ENCODE measurements at places on chromosomes 11 and 22.

DNA sequence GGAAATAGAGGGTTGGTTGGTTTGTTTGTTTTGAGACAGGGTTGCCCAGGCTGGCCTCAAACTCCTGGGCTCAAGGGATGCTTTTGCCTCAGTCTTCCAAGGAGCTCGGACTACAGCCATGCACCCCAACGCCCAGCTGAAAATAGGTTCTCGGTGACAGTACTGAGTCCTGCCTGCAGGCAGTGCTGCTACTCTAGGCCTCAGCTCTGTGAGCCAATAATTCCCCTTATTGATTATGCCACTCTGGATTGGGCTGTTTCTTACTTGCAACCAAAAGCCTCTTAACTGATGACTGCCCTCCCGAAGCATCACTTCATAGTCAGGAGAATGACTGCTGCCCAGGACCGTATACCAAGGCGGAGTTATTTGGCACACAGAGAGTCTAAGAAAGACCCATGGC lies 1.2 kb upstream of the C11orf16 start:
- no peak for DNase-seq

- DNase-seq, result no peak
Observed at GRCh38 chr22:49561338-49561737, 266.3 kb downstream of the BRD1 start.

DNA sequence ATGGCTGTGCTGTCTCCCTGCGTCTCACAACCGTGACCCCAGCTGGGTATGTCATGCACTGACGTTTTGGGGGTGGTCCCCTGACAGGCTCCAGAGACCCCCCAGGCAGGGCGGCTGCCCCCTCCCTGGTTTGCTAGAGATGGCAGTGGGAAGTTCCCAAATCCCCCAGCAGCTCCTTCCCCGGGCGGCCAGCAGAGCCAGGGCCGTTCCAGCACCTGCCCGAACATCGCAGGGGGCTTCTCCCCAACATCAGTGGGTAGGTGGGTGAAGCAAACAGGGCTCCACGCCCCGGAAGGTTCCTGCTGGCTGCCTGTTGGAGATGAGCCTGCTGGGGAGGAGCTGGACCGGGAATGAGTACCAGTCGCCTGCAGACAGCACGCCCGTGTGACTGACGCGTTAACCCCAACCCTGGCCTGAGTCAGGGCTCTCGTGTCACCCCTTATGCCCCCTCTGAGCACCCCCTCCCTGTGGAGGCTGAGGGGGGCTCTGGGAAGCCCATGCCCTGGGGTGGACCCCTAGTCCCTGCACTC lies 45.6 kb downstream of the GRAMD4 start:
- no peak for DNase-seq

- DNase-seq, result no peak
Observed at GRCh38 chr11:100646545-100646944, 40.5 kb upstream of the ARHGAP42 start.

GRCh38 chr11:128515086-128515485 lies 72.3 kb downstream of the ETS1 start:
- no peak for DNase-seq

GRCh38 chr11:120510406-120511115 lies 987 bp upstream of the GRIK4 start:
- DNase-seq, result no peak

GRCh38 chr22:44625981-44626687 lies 75.9 kb upstream of the PRR5 start:
- peak; percentile 48 for DNase-seq

DNA sequence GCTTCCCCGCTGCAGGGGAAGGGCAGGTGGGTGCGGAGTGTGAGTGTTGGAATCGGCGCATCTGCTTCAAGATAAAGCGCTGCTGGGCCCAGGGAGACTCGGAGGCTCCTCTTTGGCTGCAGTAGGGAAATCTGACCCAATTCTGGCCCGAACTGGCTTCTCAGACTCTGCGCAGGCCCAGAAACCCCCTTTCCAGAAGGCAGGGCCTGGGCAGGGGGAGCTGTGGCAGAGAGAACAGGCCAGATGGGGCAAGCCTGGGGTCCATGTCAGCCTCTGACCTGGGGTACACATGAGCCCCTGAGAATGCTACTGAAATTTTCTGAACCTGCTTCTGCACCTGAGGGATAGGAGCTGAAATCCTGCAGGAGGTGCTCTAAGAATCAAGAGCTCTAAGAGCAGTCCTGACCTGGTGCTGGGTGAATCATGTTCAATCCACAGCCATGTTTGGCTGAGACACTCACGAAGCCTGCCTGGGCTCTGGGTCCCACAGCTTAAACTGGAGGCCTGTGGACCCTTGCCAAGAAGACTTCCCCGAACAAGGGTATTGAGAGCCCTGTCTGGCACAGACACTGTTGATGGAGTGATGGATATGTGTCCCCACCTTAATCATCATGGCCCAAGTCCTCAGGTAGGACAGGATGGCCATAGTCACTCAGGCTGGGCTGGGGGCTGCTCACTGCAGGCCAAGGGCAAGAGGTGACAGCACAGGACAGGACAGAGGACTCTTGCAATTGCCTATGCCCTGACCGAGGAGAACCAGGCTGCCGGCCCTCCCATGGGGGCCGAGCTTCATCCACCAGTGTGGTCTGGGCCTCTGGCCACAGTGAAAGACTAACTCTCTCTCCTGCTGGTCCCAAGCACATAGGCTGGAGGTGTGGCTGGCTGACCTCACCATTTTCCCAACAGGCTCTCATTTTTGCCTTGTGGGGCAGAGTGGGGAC lies 6.9 kb downstream of the RAB3IL1 start:
- DNase-seq, result no peak

DNA sequence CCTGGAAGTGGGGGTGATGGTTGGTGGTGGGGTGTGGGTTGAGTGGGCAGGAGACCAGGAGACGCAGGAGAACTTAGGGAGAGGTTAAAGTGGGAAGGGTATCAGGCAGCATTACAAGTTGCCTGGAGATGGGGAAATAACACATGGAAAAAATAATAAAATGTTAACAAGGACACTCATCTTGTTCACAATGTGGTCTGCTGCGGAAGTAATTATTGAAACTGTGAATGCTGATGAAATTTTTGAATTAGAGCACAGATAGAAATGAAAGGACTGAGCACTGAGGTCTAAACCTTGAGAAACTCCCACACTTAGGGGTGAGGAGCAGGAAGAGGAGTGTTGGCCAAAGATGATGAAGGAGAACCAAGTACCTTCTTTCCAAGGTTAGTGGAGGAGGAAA lies 346.0 kb upstream of the PLET1 start:
- no peak for DNase-seq

- DNase-seq, result no peak
Observed at GRCh38 chr11:17887779-17888178, 125.1 kb downstream of the SERGEF start.

DNA sequence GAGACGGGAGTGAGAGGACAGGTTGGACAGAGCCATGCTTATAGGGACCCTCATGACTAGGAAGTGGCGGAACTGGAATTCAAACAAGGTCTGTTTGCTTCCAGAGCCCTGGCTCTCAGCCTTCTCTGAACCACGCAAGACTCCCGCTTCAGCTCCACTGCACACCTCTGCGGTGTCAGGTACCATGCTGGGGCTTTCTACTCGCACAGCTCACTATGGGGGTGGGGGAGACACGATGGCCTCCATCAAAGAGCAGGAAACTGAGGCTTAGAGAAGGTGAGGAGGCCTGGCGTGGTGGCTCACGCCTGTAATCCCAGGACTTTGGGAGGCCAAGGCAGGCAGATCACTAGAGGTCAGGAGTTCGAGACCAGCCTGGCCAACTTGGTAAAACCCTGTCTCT lies 14.2 kb downstream of the SUN2 start:
- no peak for DNase-seq

DNA sequence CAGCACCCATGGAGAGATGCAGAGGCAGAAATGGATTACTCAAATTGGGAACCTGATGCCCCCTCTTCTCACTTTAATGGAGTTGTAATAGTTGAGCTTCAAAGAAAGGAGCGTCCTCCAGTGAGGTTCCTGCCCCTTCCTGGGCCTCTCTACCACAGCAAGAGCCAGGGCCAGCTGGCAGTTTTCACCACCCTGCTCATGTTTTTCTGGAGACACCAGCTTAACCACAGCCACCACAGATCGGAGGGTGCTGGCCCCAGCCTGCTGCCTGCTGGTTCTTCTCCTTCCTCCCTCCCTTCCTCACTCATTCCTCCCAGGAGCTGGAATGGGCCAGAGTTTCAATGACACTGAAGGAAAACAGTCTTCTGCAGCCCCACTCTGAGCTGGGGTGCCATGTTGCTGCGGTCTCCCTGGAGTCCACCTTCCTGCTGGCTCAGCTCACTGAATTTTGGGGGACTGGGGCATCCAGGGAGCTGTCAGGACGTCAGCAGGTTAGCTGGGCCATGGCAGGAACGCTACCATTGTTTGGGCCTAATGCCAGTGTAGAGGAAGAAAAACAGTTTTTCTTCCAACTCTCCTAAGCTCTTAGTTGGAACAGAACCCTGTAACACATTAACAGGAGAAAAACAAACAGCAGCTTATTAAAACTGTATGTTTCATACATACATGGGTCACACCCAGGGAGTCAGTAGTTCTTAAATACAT lies 57.7 kb downstream of the TRAF6 start:
- DNase-seq, result no peak

DNA sequence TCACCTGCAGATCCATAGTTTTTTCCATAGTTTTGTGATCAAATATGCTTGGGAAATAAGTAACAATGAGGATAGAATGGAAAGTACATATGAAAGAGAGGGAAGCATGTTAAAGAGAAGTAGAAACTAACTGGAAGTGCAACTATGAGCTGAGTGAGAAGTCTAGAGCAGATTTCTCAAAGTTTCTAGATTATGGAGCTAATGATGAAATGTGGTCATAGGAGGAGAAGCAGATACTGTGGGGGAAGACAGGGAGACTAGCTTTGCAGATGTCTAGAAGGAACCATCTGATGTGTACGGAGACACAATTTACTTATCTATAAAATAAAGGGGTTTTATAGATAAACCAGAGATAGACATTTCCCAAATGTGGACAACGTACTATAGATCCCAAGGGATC lies 37.1 kb downstream of the RELT start:
- no peak for DNase-seq

GRCh38 chr11:746289-747157 lies 741 bp upstream of the TALDO1 start:
- DNase-seq, result peak; percentile 15

- no peak for DNase-seq
Observed at GRCh38 chr11:33630936-33631748, 69.5 kb downstream of the C11orf91 start.

DNA sequence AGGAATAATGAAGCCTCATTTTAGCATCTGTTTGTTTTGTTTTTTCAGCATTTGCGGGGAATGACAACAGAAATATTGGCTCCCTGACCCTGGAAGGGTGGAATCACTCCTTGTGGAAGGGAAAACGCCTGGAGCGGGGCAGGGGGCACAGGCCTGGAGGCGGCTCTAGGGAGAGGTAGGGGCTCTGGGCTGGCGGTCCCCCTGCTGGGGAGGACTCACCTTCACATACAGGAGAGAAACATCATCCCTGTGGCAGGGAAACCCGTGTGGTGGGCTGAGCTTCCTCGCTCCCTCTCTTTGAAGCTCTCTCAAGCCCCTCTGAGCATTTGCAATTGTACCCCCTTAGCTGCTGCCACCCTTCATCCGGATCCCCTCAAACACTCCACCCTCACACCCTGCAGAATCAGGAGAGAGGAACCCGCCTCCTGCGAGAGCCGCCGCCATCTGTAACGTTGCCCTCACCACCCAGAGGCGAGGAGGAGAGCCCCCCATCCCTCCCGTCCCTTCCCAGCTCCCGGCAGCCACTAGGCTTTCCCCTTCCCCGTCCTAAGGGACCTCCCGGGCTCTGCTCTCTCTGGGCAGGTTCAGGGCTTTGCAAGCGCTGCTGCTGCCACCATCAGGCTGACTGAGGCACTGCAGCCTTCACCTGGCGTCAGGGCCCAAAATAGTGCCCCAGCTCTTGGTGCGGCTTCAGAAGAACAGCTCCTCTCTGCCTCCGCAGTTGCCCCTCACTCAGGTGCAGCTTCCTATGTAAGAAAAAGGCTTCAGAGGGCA lies 10.4 kb downstream of the KIRREL3 start:
- DNase-seq, result peak; percentile 83

DNA sequence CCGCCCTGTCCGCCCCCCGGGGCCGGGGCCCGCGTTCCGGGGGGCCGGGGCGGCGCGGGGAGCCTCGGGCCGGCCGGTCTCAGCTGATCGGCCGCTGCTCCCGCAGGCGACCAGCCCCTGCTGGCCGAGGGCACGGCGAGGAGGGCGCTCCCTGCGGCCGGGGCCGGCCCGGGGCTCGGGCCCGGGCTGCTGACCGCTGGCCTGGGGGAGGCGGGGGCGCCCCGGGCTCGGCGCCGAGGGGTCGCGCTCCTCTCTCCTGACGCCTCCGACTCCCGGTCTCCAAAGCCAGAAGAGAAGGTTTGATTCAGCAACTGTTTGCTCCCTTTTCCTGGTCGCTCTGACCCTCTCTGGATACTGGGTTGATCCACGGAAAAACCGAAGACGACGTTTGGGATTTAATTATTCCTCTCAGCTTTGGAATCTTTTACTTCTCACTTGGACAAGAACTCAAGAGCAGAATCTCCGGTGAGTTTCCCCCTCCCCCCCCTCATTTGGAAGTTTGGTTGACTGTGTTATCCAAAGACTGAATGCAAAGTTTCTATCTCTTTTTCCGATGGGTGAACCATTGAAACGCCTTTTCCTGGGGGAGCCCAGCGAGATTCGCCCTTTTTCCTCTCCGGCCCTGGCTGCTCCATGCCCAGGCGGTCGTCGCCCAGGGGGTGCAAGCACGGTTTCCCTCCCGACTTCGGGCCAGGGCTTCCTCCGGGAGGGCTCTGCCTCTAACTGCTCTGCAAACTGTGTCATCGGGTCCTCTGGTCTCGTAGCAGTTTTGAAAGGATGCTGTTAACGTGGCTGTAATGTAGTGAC lies 725 bp downstream of the KDM2A start:
- no peak for DNase-seq

DNA sequence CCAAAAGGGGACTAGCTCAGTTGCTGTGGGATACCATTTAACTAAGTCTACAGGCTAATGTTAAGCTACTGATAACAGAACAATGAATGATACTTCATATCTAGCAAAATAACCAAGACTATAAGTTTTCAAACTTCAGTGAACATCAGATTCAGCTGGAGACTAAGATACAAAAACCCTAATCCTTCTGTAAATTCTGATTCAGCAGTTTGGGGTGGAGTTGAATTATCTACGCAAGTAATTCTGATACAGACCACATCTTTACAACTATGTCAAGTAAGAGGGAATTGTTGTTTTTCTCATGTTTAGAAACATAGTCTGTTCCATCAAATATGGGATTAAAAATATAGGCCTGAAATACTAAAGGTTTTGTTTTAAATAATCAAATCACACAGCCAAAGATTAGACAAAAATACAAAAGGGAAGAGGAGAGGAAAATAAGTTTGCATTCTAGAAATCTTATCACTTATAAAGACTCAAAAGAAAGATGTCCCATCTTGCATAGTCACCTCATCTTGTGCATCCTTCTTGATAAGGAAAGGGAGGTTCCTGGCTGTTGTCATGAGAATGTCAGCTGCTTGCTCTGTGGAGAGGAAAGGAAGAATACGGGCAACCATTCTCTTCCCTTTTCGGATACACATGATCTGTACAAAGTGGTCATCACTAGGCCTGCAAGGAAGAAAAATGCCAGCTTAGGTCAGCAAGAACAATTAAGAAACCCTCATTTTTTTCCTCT lies 21.4 kb downstream of the PATL1 start:
- DNase-seq, result no peak

All from NCI-H1105 (cell line).